NCI-H460 (cell line): ENCODE measurements at places on chromosomes 1 and 21.

DNA sequence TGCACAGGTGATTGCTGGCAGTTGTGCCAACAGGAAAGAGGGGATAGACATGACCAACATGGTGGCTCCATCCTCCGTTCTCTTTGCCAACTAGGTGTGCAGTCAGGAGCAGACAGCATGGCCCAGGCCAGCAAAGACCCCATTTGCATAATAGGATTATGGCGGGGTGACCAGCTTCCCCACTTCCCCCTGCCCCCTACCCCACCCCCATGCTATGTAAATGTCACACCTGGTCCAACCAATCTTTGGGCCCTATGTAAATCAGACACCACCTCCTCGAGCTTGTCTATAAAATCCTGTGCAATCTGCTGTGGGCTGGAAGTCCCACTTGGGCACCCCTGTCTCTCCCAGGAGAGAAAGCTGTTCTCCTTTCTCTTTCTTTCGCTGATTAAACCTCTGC, 146.0 kb downstream of the SLC30A10 start:
- DNase-seq, result no peak

DNA sequence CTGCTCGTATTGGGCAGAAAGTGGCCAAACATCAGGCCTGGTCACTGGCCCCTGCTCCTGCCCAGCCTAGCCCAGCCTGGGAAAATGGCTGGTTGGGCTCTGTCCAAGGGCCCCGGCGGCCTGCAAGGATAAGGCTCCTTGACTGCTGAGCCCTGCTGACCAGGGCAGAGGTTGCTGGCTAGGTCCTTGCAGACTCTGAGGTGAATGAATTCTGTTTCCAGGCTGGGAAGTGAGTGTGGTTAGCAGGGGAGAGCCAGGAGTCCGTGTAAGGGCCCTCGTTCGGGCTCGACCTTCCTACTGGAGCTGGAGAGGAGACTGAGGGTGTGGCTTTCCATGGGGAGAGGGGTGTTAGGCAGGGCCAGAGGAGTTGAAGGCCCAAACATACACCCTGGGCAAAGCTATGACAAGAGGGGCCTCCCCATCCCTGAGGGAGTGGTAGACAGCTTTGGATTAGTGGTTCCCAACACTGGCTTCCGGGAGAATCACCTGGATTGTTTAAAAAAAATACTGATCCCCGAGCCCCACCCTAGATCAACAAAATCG, 20.6 kb downstream of the CSF1 start:
- peak; percentile 26 for DNase-seq

DNA sequence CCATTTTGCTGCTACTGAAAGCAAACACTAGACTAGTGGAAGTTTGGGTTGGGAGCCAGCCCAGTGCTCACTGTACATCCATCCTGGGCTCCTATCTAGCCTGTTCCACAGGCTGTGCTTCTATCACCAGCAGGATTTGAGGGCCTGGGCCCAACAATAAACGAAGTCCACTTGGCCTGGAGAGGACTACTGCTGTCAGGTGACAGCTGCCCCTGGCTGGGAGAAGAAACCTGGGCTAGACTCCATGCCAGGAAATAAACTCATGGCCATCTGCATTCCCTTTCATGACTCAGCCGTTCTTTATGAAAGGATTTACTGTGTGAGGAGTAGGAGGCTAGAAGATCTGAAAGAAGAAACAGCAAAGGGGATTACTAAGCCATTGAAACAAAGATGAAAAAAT, 35.5 kb downstream of the COLGALT2 start:
- DNase-seq, result peak; percentile 46

DNA sequence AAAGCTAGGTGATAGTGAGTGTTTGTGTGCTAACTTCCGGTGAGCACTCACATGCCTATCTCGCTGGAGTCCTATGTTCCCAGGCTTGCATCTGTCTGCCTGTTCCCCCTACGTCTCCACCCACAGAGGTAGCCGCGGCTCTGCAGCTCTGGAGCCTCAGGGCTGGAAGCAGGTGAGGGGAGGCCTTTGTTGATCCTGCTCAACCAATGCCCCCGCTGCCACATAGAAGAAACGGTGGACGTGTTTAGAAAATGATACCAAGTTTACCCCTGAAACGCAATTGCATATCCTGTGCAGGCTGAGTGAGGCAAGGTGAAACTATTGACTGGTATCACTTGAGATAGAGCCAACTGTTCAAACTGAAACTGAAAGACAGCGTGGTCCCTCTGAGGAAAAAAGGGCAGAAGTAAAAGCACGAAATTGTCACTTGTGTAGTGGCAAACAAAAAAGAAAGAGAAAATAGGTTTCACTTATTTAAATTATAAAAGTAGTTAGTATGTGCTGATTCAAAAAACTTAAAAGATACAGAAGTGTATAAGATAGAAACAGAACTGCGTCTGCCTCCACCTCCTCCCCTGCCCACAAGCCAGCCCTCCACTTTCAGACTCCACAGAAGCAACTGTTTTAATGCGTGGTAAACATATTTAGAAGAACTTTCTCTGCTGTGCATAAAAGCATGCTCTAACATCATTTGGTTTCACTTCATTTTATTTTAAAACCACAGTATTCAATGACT, 38.6 kb upstream of the ETS2 start:
- no peak for DNase-seq

DNA sequence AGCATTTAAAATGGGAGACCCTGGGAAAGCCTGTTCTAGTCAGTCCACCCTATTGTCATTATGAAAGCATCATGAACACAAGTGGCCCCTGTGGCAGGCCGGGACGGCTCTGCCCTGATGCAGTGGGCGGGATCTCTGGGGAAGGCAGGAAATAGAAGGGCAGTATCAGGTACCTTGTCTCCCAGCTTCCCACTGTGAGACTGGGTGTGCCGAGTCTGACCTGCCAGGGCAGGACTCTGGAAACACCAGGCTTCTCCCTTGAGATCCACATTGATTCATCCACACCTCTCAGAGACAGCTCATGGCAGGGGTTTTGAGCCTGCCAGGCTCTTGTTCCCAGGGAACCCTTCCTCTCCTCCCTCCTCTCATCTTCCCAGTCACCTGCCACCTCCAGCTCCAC, 24.5 kb upstream of the GNPAT start:
- DNase-seq, result no peak

GRCh38 chr1:72412286-72412685, 129.9 kb upstream of the NEGR1 start:
- no peak for DNase-seq

DNA sequence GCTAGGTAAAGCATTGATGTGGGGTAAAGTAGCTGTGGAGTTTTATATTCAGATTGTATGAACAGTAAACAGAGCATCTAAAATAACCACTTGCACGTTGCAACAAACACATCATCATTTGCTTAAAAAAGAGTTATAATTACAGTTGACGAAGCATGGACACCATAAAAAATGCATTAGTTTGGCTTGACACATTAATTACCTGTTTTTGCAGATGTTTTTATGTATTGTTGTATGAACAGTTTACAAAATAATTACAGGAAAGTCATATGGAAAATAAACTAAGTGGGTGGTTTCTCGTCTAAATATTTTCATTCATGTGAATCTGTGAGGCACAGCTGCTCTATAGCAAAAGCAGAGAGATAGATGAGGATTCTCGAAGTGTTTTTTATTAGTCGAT, 108.3 kb downstream of the RPS6KC1 start:
- no peak for DNase-seq

GRCh38 chr21:44987886-44988606, 48.2 kb downstream of the SLX9 start:
- DNase-seq, result no peak
